ENCODE measurements at places on chromosomes 2 and 18.

GRCh38 chr18:3612315-3612714 is 162.3 kb downstream of the TGIF1 start:
- DNase-seq: no peak

- no peak for DNase-seq
Observed at GRCh38 chr2:30691948-30692828, 115.1 kb downstream of the CAPN13 start.

GRCh38 chr2:239762106-239762505 is 263.0 kb downstream of the NDUFA10 start:
- DNase-seq: no peak

GRCh38 chr2:102112271-102112670 is 30.3 kb upstream of the IL1R1 start:
- DNase-seq: no peak

GRCh38 chr18:79598633-79599175 is 80.9 kb upstream of the CTDP1 start:
- DNase-seq: no peak

- no peak for DNase-seq
Observed at GRCh38 chr2:23828256-23828980, 98.5 kb downstream of the ATAD2B start.

DNA sequence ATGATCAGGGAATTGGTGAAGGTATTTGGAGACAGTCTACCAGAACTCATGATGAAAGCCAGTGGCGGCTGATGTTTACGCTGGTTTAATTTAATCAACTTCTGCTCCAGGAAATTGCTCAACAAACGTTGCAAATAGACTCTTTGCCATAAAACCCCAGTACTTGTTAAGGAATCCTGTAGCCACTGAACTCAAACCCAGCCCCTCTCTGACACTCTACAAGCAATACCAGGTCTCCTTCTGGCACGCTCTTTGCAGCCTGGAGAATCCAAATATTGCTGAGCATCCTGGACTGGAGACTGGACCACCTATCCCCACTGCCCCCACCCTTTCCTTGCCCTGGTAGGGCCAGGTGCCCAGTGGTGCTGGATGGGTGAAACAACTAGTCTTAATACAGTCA is 308.2 kb downstream of the FBXO15 start:
- DNase-seq: no peak

GRCh38 chr2:119756837-119757236 is 2.9 kb upstream of the PTPN4 start:
- no peak for DNase-seq

GRCh38 chr2:160984426-160985077 is 175.7 kb upstream of the TANK start:
- no peak for DNase-seq

DNA sequence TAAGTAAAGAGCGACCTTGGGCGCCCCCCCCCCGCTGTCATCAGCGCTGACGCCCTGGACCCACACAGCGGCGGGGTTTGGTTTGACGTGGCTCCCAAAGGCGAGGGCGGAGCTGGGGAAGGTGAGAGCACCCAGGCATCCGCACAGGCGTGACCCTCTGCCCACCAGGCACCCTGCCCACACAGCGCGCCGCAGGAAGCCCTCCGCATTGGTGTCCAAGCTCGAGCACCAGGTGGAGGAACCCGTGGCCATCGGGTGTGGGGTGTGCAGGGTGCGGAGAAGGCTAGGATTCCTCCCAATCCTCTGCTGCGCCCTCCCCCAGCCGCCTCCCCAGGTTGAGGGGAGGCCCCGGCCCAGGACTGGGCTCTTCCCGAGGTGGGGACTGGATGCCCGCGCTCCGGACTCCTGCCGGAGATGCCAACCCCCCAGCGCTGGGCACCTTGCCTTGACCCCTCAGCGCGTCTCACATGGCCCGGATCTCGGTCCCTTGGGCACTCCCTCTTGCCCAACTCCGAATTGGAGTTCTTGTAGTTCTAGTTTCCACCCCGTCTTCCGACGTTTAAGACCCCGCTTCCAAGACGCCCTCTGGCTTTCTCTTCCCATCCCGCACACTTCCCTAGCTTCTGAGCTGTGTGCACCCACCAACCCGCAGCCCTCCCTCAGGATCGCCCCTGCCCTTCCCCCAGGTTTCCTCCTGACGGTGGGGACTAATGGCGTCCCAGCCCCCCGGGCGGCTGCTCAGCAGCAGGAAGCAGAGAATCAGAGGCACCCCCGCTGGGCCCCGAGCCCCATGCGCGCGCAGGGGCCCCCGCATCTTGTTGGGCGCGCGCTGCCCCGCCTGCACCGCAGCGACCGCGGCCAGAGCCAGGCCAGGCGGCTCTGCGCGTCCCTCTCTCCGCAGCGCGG is 25.9 kb upstream of the RESP18 start:
- DNase-seq: no peak

DNA sequence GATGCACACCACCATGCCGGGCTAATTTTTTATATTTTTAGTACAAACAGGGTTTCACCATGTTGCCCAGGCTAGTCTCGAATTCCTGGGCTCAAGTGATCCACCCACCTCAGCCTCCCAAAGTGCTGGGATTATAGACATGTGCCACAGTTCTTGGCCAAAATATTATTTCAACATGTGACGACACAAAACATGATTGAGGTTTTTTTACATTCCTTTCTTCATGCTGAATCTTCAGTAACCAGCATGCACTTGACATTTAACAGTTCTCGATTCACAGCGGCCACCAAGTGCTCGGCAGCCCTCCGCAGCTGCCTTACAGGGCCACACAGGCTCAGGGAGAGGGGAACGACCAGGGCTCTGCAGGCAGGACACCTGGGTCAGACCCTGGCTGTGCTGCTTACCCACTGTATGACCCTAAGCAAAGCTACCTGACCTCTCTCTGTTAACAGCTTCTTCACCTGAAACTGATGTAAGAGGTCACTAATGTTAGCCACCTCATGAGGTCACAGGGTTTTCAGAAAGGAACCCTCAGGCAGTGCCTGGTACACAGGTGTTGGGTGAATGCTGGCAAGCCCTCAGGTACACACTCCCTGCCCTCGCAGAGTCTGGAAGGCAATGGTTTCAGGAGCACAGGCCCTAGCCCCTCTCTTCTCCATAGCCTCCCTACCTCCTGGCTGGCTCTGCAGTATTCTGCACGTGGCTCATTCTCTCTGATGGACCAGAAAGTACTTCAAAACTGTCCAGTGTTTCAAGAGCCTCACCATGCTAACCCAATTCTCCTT is 25.7 kb downstream of the TUBB6 start:
- no peak for DNase-seq

DNA sequence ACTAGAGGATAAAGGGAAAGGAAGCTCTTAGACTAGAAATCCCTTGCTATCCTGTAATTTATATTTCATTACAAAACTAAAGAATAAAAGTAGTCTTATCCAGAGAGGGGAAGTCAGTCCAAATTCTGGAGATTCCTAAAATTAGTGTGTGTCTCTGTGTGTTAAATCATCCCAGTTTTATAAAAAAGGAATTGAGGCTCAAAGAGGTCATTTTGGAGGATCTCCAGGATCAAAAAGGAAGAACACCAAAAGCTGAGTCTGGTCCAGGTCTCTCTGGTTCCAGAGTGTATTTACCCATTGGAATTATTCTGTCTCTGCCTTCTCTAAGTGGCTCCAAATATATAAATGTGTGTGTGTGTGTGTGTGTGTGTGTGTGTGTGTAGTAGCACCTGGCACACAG is 166.7 kb downstream of the NRXN1 start:
- DNase-seq: no peak

- DNase-seq: no peak
Observed at GRCh38 chr2:124755386-124755785, 730.3 kb downstream of the CNTNAP5 start.

GRCh38 chr2:204892506-204893255 is 347.4 kb downstream of the PARD3B start:
- DNase-seq: no peak

DNA sequence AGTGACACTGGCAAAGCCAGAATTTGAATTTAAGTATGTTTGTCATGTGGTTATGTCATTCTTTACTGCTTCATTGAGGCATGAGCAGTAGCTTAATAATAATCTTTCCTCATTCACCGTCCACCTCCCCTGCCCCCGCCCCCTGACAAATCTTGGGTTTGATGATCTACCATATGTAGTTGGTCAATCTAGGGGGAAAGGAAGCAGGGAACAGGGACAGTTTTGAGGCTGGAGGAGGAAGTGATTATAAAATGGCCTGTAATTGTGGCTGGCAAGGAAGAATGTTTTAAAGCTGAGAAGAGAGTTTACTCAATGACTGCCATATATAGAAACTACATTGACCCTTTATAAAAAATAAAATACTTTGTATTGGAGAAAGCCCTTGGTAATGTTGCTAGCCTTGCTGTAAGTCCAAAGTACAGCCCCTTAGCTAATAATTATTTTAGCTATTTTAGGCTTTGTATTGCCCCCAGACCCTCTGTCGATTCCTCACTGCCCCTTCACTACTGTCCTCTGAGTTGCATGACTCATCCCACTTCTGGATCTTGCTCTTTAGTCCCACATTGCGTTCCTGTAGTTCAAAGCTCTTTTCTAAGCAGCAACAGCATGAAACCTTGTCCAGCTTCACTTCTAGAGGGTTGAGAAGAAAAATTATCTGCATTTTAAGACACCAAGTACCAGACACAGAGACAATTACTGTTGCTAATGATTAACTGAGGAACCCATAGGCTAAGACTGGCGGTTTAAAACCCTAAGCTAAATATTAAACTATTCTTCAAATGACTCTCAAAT is 38.4 kb downstream of the PELI1 start:
- no peak for DNase-seq

- no peak for DNase-seq
Observed at GRCh38 chr2:60555783-60556139, 2.3 kb upstream of the BCL11A start.

Data from naive B cell (primary cell).